Activated T-cell treated with anti-CD3 and anti-CD28 coated beads for 4 hours (primary cell): ENCODE measurements at places on chromosomes 2 and 18.

DNA sequence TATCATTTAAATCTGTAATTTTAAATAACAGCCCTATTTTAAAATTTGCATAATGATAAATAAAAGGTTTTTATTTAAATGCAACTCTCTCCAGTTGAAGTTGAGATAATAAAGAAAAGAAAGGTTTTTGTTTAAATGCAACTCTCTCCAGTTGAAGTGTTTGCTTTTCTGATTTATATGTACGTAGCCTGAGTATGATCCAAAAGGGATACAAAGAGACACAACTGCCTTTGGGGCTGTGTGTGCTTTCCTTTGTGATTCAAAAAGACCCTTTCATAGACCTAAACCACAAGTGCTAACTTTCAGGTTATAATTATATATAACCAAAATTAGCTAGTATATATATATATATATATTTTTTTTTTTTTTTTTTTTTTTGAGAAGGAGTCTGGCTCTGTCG is 76.2 kb upstream of the MFF start:
- DNase-seq: no peak

- no peak for DNase-seq
Observed at GRCh38 chr2:210899131-210899530, 342.7 kb downstream of the CPS1 start.

DNA sequence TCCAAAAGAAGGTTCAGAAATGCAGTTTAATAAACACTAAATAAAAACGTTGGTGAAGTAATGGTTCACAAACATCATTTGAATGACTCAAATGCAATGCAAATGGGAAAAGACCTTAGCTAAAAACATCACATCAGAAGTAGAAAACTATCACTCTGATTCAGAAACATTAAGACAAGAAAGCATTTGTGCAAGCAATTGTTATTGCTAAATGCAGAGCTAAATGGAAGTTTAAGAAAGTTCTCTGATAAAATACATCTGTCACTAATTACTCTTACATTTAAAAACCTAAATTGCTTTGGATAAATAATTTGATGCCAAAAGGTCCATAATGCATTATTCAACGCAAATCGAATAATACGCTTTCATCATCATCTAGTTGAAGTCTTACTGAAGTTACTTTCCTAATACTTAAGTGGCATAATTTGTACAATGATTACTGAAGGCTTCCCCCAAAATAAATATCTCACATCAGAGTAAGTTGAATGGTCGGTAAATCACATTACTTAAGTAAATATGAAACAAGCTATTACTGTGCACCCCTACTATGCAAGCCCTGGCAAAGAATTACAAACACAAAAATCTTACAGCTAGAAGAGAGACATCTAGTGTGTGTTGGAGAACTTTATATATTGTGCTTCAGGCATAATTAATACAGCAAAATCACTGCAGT is 105.7 kb upstream of the KCTD1 start:
- no peak for DNase-seq

DNA sequence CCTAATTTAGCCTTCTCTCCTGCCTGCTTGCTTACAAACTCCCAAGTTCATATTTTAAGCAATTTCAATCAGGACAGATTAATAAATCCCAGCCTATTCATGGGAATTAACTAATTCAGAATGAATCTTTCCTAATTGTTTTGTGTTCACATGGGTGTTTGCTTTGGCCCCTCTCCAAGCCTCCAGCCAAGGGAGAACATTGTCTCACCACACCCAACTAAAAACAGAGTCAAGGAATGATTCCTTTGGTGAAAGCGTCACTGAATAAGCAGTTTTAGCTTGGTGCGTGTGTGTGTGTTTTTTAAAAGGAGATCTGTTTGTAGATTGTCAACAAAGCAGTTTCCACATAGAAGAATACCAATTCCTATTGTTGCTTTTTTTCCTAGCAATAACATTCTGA is 43.0 kb upstream of the DSG1 start:
- no peak for DNase-seq

DNA sequence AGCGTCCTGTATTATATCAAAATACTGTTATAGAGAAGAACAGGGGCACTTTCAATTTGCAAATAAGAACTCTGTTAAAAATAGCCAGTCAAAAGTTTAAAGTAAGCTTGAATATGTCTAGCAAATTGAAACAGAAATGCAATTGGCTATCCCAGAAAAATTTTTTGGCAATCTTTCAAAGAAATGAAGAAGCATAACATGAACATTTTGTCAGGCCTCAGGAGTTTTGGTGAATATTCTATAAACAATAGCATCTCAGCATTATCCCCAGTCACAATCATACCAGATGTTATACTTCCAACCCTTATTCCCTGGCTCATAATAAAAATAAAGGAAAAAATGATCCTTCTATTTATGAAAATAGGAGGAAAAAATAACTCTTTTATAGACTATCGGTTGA is 252.4 kb downstream of the GRB14 start:
- DNase-seq: no peak

- no peak for DNase-seq
Observed at GRCh38 chr2:151808258-151809072, 19.8 kb downstream of the ARL5A start.

- no peak for DNase-seq
Observed at GRCh38 chr2:165191096-165191728, 12.6 kb downstream of the SCN3A start.

- no peak for DNase-seq
Observed at GRCh38 chr2:3212984-3213383, 164.6 kb downstream of the EIPR1 start.

DNA sequence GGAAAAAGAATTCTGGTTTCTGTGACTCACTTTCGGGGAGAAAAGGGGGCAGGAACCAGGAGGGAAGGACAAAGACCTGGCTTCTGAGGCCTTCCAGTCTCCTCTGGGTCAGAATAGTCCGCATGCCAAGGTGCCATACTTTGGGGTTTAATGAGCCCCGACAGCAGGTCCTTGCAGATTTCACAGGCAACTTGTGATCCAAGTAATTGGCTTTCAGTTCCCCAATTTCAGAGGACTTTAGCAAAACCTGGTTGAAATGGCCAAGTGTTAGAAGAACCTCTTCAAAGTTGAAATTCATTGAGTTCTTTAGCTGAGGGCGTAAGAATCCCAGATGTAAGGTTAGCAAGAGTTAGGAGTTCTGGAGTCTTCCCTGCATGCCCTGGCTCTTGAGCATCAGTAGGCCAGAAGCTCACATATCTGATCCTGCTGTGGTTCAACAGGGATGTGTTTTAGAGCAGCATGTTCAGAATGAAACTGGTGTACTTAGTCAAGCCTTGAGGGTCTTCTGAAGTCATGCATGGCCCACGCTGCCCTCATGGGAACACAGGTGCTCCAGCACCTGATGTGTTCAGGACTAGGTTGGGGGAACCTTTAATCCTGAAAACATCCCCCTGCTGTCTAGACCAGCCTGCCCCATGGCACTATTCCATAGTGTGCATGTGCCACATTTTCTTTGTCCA is 143.0 kb downstream of the NUP35 start:
- DNase-seq: no peak

GRCh38 chr2:174491947-174492346 is 5.1 kb upstream of the GPR155 start:
- DNase-seq: no peak

- DNase-seq: no peak
Observed at GRCh38 chr2:198385856-198386255, 581.5 kb downstream of the PLCL1 start.

- DNase-seq: no peak
Observed at GRCh38 chr2:106306387-106306786, 112.3 kb upstream of the UXS1 start.

GRCh38 chr2:181188605-181189004 is 208.2 kb downstream of the UBE2E3 start:
- no peak for DNase-seq

- DNase-seq: no peak
Observed at GRCh38 chr2:175884697-175885393, 117.2 kb downstream of the LNPK start.

DNA sequence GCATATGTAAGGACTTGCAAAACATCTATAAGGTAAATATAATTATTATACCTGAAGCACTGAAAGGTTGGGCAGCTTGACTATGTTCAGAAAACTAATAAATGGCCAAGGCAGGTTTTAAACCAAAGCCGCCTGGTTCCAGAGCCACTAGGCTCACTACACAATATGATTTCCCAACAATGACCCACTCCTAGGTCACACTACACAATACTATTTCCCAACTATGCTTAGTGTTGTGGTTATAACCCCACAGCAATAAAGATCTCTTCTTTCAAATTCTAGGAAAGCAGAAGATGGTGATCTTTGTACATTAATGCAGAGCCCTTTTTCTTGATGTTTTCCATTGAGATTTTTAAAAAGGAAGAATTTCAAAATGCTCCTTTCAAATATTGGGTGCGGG is 180.4 kb downstream of the CYRIA start:
- DNase-seq: no peak

GRCh38 chr2:45131587-45131986 is 122.3 kb upstream of the SIX2 start:
- no peak for DNase-seq

- DNase-seq: no peak
Observed at GRCh38 chr18:78672862-78673446, 306.7 kb upstream of the SALL3 start.

DNA sequence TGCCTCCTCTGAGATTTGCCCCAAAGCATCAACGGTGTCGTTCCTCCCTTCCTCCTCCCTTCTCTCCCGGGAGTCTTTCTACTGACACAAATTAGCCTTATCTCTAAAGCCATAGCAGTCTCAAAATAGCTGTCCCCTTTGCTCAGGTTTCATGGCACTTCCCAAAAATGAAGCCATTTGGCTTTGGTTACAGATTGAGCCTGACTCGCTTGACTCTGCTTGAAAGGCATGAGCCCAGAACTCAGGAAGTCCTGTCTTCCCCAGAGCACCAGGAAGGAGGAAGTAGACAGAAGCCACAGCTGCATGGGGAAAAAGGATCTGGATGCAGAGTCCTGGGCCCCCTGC is 234.4 kb upstream of the RGPD4 start:
- DNase-seq: no peak

GRCh38 chr18:47975701-47976100 is 45.2 kb upstream of the SMAD2 start:
- no peak for DNase-seq

DNA sequence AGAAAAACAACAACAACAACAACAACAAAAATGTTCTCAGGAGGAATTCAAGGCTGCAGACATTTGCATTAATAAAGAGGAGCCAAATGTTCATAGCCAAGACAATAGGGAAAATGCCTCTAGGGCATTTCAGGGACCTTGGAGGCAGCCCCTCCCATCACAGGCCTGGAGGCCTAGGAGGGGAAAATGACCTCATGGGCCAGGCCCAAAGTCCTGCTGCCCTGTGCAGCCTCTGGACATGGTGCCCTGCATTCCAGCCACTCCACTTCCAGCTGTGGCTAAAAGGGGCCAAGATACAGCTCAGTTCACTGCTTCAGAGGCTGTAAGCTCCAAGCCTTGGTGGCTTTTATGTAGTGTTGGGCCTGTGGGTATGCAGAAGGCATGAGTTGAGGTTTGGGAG is 314.5 kb downstream of the CYRIA start:
- DNase-seq: no peak
